ENCODE measurements at places on chromosomes 5 and 9. TPM values are rescaled to one million over a fixed set of nuclear protein-coding genes. Genes with fewer than 3 reads are reported as not detected.

The SHOC1 gene
- total RNA-seq = under 0.01 TPM

The IFT74 gene
- total RNA-seq = 19.2 TPM

The ZNG1F gene
- 7.2 TPM for total RNA-seq

The PPP1R26 gene
- 10.5 TPM for total RNA-seq

The ABLIM3 gene
- 7.4 TPM for total RNA-seq

The WDR41 gene
- 96.7 TPM for total RNA-seq

The CEP78 gene
- 16.6 TPM for total RNA-seq

The TYRP1 gene
- 0.36 TPM for total RNA-seq

The SLC36A2 gene
- not detected for total RNA-seq

The FBXL7 gene
- 14.4 TPM for total RNA-seq

The ZBTB26 gene
- 5.0 TPM for total RNA-seq

The DOCK8 gene
- total RNA-seq = under 0.01 TPM

The PPP2R2B gene
- total RNA-seq = under 0.01 TPM

The ZNF354C gene
- total RNA-seq = 7.6 TPM

The QRFP gene
- total RNA-seq = not detected

The FYB1 gene
- under 0.01 TPM for total RNA-seq

The PCDHB13 gene
- total RNA-seq = 2.1 TPM

The CARTPT gene
- not detected for total RNA-seq

The TMEM215 gene
- not detected for total RNA-seq

The FGF1 gene
- 2.9 TPM for total RNA-seq

The TMEM250 gene
- 52.7 TPM for total RNA-seq

The KIF3A gene
- total RNA-seq = 12.7 TPM

The SLC35A4 gene
- total RNA-seq = 17.4 TPM

The PRR16 gene
- 30.4 TPM for total RNA-seq

The DMGDH gene
- total RNA-seq = 7.2 TPM

The TMEM252 gene
- total RNA-seq = not detected

The GAPT gene
- total RNA-seq = not detected

The LRRC19 gene
- total RNA-seq = under 0.01 TPM

The KCNIP1 gene
- total RNA-seq = not detected

The FGF18 gene
- total RNA-seq = under 0.01 TPM
